Activated T-helper 1 cell treated with Interleukin-2 at 50 U/mL for 16 hours (primary cell): ENCODE measurements at places on chromosomes 1 and 21.

DNA sequence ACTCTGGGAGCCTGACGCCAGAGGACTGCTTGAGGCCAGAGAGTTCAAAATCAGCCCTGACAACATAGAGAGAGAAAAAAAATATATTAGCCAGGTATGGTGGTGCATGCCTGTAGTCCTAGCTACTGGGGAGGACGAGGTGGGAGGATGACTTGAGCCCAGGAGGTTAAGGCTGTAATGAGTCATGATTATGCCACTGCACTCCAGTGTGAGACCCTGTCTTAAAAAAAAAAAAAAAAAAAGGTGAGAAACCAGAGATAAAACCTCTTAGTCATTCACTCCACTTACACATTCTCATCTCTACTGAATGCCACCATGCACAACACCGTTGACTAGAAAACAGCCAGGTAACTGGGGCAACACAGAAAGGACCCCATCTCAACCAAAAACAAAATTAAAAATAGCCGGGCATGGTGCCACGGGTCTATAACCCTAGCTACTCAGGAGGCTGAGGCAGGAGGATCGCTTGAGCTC, 178.1 kb downstream of the SLC45A1 start:
- DNase-seq, result no peak

DNA sequence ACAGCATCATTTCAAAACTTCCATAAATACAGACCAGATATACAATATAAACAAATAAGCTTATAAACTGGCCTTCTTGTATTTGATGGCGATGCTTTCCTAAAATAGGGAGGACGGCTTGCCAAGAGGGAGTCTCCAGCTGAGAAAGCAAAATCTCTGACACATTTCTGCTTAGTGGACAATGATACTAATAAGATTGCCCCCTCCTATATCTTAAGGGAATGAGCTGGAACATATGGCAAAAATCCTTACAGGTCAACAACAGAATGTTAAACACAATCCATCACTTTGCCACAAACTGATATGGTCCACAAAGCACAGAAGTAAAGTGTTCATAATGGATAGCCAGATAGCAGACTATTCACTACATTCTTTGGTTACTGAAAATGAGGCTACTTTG, 7.1 kb upstream of the GADD45A start:
- no peak for DNase-seq

GRCh38 chr1:11479375-11479979, 522 bp downstream of the DISP3 start:
- no peak for DNase-seq

DNA sequence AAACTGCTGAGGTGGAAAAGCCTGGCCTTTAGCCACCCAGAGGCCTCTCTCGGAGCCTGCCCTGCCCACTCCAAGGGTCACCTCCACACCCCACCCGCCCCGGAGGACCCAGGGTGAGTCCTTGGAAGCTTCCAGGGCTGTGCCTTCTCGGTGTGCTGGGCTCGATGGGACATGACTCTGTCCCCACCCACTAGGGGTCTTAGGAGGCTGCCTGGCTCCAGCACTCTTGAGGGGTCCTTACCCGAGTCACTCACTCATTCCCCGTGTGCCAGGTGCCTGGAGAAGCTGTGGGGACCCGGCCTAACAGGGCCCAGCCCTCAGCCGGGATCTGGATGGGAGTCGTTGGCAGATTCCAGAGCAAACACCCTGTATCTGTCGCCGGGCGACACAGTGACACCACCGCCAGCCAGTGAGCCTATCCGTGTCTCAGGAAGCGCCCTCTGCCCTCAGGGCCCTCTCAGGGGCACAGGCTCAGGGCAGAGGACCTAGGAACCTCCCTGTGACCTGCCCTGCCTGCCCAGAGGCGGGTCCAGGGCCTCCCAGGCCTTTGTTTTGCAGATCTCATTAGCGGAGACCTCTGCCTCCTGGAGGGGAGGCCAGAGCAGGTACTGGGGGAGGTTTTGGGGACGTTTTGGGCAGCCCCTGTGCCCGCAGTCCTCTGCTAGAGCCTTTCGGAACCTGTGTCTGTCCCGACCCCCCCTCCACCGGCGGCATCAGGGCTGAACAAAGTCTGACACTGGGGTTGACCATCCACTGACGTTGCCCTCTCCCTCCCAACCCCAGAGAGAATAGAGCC, 3.1 kb upstream of the PRKCZ start:
- DNase-seq, result no peak

DNA sequence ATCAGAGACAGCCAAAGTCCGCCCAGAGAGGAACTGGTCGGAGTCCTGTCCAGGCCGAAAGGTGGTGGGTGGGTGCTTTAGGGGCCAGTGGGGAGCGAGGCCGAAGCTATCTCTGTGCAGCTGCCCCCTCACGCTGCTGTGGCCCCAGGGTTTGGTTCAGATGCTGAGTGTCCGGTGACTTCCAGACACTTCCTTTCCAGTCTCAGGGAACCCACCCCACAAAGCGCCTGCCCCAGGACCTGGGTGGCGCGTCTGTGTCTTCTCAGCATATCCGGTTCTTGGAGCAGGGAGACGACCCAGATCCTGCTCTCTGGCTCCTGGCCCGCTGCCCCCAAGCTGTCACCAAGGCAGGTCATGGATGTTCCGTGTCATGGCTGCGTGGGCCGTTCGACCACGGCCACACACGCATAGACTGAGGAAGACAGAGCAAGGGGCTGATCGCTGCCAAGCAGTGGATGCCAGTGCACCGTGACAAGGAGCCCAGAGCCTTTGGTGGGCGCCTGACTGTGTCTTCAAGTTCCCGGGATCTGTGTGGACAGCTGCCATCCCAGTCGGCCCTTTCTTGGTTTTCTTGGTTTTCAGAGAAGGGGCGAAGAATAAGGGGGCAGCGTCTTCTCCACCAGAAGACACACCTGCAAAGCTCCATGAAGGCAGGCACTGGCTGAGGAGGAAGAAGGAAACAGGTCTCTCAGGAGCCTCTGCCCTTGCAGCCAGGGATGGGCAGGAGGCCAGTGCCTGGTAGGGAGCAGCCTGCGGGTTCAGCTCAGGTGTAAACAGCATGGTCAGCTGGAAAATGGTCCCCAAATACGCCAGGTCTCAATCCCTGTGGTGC, 22.9 kb upstream of the COL18A1 start:
- no peak for DNase-seq

DNA sequence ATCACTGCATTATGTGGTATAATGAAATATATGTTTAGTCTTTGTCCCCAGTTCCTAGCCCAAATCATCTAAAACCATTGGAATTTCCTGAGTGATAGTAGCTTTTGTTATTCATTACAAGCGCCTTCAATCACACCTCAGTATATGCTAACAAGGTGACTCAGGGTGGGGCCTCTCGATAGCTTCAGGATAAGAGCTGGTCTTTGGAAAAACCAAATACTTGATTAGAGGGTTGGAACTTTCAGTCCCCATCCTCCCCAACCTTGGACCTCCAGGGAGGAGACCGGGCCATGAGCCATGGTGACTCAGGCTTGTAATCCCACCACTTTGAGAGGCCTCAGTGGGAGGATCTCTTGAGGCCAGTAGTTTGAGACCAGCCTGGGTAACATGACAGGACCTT, 5.1 kb upstream of the BRDT start:
- DNase-seq, result no peak

DNA sequence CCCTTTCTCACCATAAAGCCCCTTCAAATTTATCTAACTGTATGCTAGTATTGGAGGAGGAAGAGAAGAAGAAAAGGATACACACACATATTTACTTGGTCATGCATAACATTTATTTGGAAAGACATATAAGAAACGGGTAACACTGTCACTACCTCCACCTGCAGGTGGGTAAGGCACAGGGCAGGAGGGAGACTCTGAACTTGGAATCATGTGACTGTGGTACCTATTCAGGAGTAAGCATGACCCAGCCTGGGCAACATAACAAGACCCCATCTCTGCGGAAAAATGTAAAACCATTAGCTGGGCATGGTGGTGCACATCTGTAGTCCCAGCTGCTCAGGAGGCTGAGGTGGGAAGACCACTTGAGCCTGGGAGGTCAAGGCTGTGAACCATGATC, 1.4 kb upstream of the PADI6 start:
- DNase-seq, result no peak

DNA sequence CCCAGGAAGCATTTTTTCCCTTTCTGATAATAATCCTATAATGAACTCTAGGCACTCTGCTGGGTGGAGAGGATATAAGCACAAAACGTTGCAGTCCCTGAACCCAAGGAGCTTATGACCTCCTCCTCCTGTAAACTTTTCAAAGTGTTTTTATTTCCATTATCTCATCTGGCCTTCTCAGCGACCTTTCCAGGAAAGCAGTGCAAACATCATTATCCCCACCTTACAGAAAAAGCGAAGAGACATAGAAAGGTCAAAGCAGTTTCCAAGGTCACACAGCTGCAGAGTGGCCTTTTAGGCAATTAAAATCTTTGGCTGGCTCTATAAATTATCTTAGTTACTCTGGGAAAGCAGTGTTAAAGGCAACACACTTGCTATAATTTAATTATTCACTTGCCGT, 63.8 kb downstream of the OLFML3 start:
- DNase-seq, result no peak

- no peak for DNase-seq
Measured at GRCh38 chr1:172469717-172470116, 25.8 kb upstream of the PIGC start.

DNA sequence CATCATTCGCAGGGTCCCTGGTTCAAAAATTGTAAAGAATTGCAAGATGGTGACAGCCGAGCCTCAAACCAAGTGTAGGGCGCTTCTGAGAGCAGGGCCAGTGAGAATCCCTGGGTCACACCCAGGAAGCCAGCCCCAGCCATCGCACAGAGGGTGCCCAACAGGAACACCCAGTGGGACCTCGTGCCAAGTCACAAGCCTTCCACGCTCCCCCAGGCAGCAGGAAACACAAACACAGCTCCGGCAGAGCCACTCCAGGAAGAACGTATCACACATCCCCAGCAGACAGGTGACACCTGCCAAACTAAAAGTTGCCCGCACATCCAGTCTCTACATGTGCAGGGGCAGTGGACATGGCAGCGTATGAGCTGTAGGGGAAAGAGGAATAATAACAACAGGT, 20.2 kb downstream of the DHRS3 start:
- no peak for DNase-seq

- DNase-seq, result no peak
Measured at GRCh38 chr21:42638266-42638863, 15.1 kb upstream of the PDE9A start.

DNA sequence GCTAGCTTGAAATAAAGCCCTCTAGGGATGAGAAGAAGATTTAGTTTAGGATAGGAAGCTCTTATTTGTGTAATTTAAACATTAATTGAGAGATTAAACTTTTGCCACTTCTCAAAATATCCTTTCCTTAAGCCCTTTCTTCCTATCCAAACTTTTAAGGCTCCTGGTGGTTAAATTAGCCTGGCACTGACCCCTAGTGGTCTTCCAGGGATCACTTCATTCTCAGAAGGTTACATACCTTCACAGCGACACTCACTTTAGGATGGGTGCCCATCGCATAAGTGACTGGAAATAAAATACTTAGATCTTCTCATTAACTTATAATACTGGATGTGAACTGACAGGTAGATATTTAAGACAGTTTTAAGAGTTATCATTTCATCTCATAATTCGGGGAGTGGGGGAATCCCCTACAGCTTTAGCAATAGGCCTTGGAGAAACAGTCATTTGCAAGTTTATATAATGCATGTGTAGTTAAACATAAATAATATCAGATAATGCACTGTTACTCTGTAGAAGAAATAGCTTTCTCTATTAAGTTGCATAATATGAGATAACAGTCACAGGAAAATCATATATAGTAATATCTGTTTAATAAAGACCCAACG, 7.4 kb downstream of the LHX9 start:
- no peak for DNase-seq

DNA sequence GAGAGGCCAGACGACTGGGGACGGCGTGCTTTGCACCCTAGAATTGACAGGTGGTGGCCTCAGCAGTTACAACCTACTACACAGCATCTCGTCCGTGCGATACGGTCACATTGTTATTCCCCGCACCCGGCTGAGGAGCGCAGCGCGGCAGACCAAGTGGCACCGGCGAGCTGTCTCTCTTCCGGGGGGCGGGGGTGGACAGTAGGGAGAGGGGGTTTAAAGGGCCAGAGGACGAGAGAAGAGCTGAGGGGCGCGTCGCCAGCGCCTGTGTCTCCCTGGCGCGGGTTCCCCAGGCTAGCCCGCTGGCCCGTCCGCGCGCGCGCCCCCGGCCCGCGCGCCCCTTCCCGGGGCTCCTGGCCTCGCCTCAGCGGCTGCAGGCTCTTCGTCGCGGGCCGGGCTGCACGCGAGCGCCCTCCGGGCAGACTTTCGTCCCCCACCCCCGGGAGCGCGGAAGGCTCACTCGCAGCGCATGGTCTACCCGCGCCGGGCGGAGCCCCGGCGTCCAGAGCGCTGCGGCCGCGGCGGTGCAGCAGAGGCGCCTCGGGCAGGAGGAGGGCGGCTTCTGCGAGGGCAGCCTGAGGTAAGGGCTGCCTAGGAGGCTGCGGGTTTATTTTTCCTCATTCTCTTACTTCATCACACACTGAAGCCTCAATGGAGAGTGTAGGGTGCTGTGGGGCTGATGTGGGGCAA, at the start of gene PDE4B:
Gene PDE4B, plus strand, starts transcription at position 227 of the 690 bp plus-strand sequence.
- DNase-seq, result no peak

- DNase-seq, result no peak
Measured at GRCh38 chr1:12184008-12184681, 17.4 kb downstream of the TNFRSF1B start.

DNA sequence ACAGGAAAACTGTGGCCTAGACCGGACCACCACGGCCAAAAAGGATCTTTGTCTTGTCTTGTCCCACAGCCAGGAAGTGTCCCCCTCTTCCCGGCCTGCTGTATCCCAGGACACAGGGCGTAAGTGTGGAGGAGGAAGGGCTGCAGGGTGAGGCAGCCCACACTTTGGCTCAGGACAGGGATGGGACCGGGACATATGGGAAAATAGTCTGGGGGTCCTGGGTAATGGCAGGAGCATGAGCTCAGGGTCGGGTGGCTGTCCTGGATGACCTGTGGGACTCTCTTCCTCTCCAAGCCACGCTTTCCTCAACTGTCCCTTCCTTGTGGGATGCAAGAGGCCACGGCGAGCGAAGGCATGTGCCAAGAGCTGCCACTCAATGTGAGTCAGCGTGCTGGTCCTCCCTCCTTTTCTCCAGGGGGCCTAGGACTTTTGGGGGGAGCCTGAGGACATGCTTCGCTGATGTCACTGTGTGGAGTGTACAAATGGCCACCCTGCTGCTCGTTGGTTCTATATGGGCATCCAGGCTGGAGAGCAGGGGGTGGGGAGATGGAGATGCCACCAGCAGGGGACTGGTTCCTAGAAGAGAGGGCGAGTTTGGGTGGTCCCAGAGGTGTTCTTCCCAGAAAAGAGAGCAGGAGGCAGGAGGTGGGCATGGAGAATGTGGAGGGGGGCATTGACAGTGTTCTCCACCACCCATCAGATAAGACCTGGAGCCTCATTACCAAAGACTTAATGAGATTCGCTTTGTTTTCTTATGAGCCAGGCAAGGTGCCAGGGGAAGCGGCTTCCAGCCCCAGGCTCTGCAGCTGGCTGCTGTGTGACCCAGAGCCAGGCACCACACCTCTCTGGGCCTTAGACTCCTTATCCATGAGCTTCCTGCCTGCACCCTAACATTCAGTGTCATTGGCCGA, 11.5 kb upstream of the PADI1 start:
- DNase-seq, result no peak
